ENCODE measurements at places on chromosomes 1 and 21. TPM values are rescaled to one million over a fixed set of nuclear protein-coding genes. Genes with fewer than 3 reads are reported as not detected.
A peak's percentile ranks its signal among the peaks of the same experiment; 100 is the strongest.

GRCh38 chr1:29180497-29181412, 945 bp downstream of the SRSF4 start:
- DNase-seq: no peak

DNA sequence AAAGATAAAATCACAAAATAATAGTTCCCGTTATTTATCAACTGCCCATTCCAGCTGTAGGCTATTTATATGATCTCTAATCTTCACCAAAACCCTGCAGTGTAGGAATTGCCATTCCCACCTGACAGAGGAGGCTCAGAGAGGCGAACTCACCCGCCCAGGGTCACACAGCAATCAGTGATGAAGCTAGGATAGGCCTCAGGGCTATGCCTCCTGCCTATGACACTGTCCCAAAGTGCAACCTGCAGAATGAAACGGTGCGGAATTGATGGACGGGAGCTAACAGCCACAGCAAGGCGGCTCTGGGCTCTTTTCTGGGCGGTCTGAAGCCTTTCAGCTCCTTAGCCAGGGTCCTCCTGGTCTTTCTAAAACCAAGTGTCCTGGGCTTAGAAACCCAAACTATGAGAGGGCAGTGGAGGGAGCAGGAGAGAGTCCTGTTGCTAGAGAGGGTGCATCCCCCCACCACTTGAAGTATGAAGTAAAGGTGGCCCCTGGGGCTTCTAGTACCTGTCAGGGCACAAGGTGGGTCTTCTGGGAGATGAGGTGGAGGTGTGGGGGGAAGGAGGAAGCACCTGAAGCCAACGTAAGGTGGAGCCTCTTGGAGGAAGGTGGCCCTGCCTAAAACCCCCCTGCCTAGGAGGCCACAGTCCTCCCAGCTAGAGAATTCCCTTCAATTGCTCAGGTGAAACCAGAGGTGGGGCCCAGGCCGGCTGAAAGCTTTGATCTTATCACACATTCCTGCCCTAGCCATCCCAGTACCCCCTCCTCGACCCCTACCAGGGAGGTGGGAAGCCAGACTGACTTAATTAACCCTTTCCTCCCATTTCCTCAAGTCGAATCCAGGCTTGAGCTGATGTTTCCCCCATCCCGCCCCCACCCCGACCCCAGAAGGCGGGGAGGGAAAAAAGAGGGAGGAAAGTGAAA, 14.8 kb downstream of the HSPG2 start:
- peak; percentile 74 for DNase-seq

GRCh38 chr21:15874615-15875014, 144.8 kb downstream of the USP25 start:
- DNase-seq: no peak

GRCh38 chr1:50522691-50523342, 99.6 kb upstream of the DMRTA2 start:
- DNase-seq: no peak

AMY1A gene
- total RNA-seq: not detected

CNR2 gene
- 0.03 TPM for total RNA-seq

PIGP gene
- 83.9 TPM for total RNA-seq

CATSPERE gene
- total RNA-seq: not detected

SPRR2A gene
- total RNA-seq: not detected

ID3 gene
- 470 TPM for total RNA-seq

Measured in Caki2 (cell line).